ENCODE measurements at places on chromosomes 7 and 10.
A peak's percentile ranks its signal among the peaks of the same experiment; 100 is the strongest.

GRCh38 chr7:108143658-108144420 lies 13.7 kb upstream of the LAMB4 start:
- DNase-seq = no peak

- no peak for DNase-seq
Measured at GRCh38 chr7:13017333-13017857, 330.0 kb downstream of the ARL4A start.

GRCh38 chr7:96710544-96710943 lies 898 bp upstream of the SEM1 start:
- peak; percentile 46 for DNase-seq

DNA sequence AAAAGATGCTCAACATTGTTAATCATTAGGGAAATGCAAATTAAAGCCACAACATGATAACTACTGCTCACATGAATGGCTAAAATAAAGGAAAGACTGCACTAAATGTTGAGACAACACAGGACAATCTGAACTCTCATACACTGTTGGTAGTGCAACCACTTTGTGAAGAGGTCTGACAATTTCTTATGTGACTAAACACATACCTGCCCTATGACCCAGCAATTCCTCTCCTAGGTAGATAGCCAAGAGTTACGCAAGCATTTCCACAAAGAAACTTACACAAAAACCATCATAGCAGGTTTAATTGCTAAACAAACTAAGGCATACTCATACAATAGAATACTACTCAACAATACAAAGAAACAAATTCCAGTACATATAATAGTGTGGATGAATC lies 41.8 kb upstream of the HERPUD2 start:
- DNase-seq = no peak

GRCh38 chr7:24455813-24456525 lies 117.3 kb upstream of the PALS2 start:
- DNase-seq = no peak

- no peak for DNase-seq
Measured at GRCh38 chr7:38040831-38041230, 120.4 kb downstream of the EPDR1 start.

- no peak for DNase-seq
Measured at GRCh38 chr7:157853076-157853788, 516.4 kb downstream of the DNAJB6 start.

DNA sequence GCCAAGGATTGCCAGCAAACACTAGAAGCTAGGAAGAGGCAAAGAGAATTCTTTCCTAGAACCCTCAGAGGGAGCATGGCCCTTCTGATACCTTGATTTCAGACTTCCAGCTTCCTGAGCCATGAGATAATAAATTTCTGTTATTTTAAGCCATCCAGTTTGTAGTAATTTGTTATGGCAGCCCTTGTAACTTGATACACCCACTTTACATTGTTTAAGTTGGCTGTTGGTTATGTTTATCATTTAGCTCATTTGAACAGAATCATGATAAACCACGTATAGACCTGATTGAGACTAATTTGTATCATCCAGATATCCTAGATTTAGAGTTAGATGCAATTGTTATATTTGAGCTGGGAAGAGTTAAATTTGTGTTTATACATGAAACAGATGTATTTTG lies 9.4 kb upstream of the TES start:
- no peak for DNase-seq

- DNase-seq = no peak
Measured at GRCh38 chr10:67772894-67773511, 65.0 kb downstream of the DNAJC12 start.

- no peak for DNase-seq
Measured at GRCh38 chr10:42367532-42368230, 270.7 kb downstream of the ZNF33B start.

- DNase-seq = no peak
Measured at GRCh38 chr7:137998250-137998649, 3.6 kb downstream of the CREB3L2 start.

GRCh38 chr7:20411372-20411771 lies 80.7 kb downstream of the ITGB8 start:
- DNase-seq = no peak

DNA sequence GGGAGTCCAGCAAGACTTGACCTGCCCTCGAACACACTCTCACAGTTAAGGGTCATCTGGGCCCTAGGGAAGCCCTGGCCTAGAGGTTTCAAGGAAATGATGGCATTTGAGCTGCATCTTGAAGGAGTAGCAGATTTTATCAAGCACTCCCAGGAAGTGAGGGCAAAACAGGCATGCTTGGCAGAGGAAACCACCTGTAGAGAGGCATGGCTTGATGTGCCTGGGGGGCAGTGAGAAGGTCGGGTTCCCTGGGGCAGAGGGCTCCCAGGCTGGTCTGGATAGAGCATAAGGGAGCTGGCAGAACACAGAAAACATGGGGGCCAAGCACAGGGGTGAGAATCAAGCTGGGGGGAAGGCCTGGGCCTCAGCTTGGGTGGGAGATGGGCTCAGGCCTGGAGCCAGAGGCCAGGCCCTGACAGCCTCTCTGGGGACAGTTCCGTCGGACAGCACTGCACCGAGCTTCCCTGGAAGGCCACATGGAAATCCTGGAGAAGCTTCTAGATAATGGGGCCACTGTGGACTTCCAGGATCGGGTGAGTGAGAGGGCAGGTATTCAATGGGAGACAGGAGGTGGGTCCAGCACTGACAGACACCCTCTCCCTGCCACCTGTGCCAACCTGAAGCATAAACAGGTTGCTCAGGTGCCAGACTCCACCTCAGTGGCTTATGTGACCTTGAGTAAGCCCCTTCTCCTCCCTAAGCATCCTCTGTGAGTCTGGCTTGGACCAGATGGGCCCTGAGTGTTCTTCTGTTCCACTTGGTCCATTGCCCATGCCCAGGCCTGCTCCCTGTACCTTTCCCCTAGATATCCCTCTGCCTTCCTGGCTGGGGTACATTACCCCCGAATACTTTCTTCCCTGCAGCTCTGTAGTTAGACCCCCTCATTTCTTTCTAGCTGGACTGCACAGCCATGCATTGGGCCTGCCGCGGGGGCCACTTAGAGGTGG lies 3.5 kb upstream of the HOGA1 start:
- DNase-seq = no peak

- no peak for DNase-seq
Measured at GRCh38 chr10:59027975-59028655, 148.3 kb upstream of the PHYHIPL start.

GRCh38 chr7:142481548-142481947 lies 223.7 kb upstream of the PRSS58 start:
- DNase-seq = no peak

DNA sequence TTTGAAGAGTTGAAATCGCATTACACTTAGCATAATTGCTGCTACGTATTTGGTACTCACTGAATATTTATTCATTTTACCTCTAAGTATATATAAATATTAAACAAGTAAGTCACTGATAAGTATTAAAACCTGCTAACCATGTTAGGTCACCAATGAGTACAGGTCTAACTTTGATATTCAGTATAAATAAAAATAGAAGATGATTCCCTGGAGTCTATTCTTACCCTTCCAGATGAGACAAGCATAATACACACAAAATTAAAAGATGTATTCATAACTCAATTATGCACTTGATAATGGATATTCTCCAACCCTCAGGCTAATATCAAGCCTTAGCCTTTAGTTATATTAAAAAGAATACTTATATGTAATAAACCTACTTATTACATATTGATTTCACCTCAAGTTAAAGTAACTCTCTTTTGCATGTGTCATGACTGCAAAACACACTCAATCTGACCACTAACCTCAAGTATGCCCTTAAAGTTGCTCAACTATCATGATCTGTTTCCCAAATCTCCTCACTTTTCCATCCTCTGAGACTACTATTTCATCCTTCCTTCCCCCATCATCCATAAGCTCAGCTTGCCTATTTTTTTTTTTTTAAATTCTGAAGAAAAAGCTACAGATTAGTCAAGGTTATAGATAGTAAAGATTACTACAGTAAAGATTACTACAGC lies 46.8 kb downstream of the IPMK start:
- DNase-seq = no peak

GRCh38 chr7:143384148-143384547 lies 3.0 kb downstream of the ZYX start:
- no peak for DNase-seq

- peak; percentile 14 for DNase-seq
Measured at GRCh38 chr7:11252705-11253272, 279.1 kb downstream of the PHF14 start.

- no peak for DNase-seq
Measured at GRCh38 chr10:131274883-131275282, 36.6 kb downstream of the TCERG1L start.

DNA sequence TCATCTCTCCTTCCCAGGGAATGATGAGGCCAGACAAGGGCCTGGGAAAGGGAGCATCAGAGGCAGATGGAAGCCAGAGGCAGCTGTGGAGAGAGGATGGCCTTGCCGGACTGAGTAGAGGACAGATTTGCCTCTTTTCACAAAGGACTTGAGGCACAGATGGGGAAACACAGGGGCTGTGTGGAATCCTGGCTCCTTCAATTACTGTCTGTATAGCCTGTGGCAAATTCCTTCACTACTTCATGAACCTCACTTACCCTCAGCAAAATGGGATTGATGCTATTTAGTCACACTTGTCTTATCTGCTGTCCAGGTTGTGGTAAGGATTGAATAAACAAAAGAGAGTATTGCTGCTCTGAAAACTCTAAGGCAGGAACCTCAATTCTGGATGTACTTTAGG lies 40.3 kb downstream of the SLC25A28 start:
- DNase-seq = no peak

DNA sequence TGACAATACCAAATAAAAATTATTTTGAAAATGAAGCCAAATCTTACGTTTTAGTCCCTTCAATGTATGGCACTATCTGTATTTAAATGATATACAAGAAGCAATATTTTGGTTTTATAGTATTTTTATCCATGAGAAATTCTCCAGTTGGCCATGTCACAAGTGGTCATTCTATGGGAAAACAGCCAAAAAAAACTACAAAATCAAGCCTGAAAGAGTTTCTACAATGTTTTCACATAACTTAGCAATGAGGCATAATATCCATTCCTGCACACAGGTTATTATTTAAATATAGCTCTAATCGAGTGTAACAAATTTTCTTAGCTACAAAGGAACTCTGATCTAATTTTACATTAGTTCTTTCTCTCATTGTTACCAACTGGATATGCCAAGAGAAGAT lies 5.4 kb downstream of the RAB11FIP2 start:
- no peak for DNase-seq

- DNase-seq = peak; percentile 1
Measured at GRCh38 chr10:69004821-69005220, 16.2 kb downstream of the KIFBP start.

DNA sequence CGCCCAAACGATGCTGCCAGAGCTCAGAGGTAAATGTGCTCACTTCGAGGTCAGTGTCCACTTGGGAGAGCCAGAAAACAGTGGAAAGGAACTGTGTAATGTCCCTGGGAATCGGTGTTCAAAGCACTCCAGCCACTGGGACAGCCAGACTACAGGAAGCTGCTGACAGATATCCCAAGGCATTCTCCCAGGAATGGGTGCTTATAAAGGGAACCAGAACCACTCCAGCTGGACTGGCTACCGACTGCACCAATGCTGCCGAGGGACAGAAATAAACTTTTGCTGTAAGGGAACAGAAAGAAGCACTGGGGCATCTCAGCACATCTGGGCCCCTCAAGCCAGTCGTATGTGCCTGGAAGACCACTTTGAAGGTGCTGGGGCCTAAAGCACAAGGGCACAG lies 76.7 kb downstream of the ATXN7L1 start:
- DNase-seq = no peak

GRCh38 chr10:77973276-77973675 lies 46.7 kb upstream of the DLG5 start:
- DNase-seq = no peak

DNA sequence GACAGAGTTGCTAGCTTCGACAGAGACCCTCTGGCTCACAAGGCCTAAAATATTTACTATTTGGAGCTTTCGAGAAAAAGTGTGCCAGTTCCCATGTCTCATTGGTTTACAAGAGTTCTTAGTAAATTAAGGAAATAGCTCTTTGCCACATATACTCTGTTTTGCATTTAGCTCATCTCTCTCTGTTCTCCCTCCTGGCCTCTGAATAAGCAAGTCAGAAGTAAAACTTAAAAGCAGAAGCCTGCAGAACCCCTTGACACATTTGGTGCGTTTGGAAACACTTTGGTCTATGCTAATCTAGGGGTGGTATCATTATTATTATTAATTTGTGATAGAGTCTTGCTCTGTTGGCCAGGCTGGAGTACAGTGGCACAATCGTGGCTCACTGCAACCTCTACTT lies 6.4 kb downstream of the CARD11 start:
- no peak for DNase-seq

- DNase-seq = no peak
Measured at GRCh38 chr10:8065651-8066050, 11.2 kb downstream of the GATA3 start.

DNA sequence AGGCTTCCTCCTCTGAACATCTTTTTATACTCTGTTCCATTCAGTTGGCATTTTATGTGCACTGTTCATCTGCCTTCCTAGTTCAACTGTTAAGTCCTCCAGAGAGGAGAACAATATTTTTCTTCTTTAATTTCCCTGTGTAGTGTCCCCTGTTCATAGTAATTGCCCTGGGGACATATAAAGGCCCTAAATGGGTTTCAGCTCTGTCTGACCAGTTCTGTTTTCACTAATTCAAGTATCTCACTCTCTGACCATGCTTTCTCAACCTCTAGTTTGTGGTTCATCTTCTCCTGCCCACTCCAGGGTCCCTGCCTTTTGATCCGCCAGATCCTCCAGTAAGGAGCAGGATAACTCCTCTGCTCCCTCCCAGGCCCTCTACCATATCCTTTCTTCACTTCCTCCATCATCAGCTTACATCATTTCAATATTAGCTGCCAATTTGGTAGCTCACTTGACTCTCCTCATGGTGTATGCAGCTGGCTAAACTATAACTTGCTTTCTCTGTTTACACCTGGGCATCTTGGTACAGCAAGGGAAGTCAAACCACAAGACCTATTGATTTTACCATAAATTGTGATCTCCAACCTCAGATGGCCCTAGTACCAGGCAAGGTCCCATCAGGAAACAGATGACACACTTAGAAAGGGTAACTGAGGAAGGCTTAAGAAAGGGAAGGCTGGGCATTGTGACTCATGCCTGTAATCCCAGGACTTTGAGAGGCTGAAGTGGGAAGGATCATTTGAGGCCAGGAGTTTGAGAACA lies 17.7 kb upstream of the C10orf67 start:
- no peak for DNase-seq

GRCh38 chr10:50044941-50045664 lies 22.7 kb upstream of the WASHC2A start:
- no peak for DNase-seq
